ENCODE measurements at places on chromosomes 7 and 10. TPM values are rescaled to one million over a fixed set of nuclear protein-coding genes. Genes with fewer than 3 reads are reported as not detected.

DNA sequence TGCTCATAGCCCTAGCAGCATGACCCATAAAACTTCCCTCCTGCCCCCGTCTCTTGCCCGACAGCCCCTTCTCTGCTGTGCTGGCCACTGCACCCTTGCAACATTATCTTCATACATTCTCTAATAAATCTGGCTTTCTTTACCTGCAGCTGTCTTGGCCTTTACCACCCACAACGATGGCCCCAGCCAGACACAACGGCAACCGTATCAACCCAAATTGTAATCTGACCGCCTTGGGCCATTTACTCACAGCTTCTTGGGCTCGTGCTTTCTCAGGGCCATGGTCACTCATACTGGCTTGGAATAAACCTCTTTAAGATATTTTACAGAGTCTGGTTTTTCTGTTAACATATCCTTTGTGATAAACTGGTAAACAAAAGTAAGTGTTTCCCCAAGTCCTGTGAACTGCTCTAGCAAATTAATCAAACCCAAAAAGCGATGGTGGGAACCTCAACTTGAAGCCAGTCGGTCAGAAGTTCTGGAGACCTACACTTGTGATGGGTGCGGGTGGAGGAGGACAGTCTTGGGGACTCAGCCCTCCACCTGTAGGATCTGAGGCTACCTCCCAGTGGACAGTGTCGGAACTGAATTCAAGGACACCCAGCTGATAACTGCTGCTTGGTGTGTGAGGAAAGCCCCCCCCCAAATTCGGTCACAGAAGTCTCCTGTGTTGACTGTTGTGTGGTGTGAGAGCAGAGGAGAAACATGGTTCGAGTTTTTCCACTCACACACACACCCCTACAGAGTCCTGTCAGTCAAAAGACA is 87.6 kb upstream of the ATP6V0A4 start:
- no peaks in the 10 kb centered on the region for H3K36me3 ChIP-seq
- no peak overlapping the region for H3K4me3 ChIP-seq
- DNase-seq, result no peak
- no peaks in the 10 kb centered on the region for H3K4me1 ChIP-seq

- H3K27me3 ChIP-seq, result no peaks in the 10 kb centered on the region
- H3K4me3 ChIP-seq, result peak overlapping the region; percentile 68
- H3K36me3 ChIP-seq, result no peaks in the 10 kb centered on the region
- H3K4me1 ChIP-seq, result peaks cover 8% of the 10 kb centered on the region
Observed at GRCh38 chr7:128031901-128032604, 816 bp upstream of the LRRC4 start.

DNA sequence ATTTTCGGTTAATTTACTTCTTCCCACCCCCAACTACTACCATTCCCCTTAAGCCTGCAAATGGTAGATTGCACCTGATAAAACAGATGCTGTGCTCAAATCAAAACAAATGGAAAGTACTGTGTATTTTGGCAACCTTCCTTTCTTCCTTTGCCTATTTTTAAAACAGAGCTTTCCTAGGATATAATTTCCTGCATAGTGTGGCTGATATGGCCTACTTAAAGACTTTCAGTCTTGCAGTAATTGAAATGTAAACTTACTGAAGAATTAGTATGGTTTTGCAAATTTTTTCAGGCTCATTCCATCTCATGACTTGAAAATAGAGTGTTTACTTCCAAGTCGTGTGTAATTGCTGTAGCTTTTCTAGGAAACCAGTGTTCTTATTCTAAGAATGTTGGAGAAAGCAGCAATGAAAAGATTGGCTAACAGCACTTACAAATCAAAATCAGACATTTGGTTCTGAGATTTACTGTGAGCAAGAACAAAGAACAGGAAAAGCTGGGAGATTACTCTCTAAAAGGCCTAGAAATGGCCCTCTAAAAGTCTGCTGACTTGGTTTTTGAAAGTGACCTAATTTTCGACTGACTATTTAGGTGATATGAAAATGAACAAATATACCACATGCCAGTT is 52.0 kb downstream of the REEP3 start:
- DNase-seq, result no peak
- H3K27ac ChIP-seq, result peak overlapping the region; percentile 74
- H3K4me1 ChIP-seq, result peaks cover 31% of the 10 kb centered on the region
- H3K27me3 ChIP-seq, result no peaks in the 10 kb centered on the region
- H3K36me3 ChIP-seq, result no peaks in the 10 kb centered on the region

DNA sequence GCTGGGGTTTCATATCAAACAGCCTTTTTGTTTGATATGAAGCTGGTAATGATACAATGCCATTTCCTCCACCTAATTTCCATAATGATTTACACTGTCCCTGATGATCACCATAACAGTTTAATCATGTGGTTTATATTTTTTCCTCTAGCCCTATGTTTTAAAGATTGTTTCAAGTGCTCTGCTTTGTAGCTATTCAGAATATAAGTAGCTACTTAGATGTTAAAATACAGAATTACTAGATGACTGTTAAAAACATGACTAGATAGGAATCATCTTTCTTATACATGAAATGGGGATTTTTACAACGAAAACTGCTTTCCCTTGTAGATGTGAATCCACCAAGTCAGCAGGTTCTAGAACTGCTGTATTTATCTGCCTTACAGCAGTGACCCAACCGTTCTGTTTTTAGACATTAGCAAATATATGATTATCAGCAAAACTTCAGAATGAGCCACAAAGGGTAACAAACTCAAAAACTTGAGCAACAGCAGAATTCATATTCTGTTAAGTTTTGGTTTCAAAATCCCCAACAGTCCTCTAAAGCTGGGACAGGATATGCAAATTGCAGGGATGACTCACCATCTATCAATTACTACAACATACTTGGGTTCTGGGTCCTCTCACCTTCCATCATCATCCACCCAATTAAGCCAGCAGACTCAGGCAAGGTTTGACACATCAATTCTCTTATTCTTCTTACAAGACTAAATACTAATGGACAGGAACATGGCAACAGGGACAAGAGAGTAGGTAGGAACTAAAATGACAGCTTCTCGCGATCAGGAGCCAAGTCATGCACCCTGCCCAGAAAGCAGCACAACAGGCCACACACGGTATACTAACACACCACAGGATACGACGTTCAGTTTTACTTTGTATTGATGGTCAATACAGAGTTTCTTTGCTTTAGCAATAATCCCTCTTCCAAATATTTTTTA is 83.9 kb downstream of the PIP4K2A start:
- peak overlapping the region; percentile 27 for H3K27ac ChIP-seq
- H3K27me3 ChIP-seq, result no peaks in the 10 kb centered on the region
- H3K4me3 ChIP-seq, result no peak overlapping the region

DNA sequence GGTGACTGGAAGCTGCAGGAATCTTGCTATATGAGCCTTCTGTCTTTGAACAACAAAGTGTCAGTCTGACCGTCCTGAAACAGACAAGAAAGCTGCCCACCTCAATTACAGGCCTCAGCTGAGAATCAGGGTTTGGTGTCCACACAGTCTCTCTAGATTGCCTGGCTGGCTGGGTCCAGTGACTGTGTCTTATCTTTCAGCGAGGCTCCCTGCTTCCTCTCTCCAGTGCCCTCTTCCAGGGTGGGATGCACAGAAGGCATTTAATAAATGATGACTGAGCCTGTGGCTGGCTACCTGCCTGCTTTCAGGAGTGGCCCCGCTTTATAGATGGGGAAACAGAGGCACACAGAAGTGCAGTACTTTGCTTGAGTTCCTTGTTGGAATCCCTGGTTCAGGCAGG is 27.4 kb downstream of the FGF8 start:
- H3K27ac ChIP-seq, result no peak overlapping the region
- H3K4me3 ChIP-seq, result no peak overlapping the region
- no peaks in the 10 kb centered on the region for H3K4me1 ChIP-seq
- DNase-seq, result no peak

GRCh38 chr10:4643471-4643870 is 182.5 kb upstream of the AKR1E2 start:
- peaks cover 40% of the 10 kb centered on the region for H3K4me1 ChIP-seq
- no peaks in the 10 kb centered on the region for H3K36me3 ChIP-seq
- DNase-seq, result no peak
- no peak overlapping the region for H3K4me3 ChIP-seq
- H3K27me3 ChIP-seq, result no peaks in the 10 kb centered on the region

DNA sequence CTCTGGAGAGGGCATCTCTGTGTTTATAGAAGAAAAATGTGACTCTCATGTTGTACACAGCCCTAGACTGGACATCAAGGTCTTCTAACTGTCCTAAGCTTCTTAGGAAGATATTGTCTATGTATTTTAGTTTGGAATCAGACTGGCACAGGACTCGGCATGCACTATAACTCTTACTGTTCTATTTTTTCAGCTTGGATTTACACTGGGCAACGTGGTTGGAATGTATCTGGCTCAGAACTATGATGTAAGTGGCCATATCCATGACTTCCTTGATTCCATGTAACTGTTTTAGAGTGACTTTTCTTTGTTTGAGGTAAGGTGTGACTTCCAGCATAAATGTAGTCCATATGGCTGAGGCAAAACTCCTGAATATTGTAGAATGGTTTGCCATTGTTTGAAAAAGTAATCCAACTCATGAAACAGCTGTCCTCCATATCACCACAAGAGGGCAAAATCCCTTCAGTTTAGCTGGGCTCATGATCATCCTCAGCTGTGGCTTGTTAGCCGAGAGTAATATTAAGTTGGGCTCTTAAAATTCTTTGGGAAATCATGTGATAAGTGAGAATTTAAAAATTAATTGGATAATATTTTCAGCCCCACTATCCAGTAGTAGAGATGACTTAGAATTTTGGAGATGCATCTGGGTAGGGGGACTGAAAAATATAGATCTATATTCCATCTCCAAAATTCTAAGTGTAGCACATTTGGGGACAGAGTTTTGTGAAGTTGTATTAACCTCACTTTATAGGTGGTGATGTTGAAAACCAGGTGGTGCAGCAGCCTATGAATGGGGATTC is 10.4 kb downstream of the STMP1 start:
- no peak overlapping the region for H3K4me3 ChIP-seq
- peaks cover 19% of the 10 kb centered on the region for H3K36me3 ChIP-seq
- peak overlapping the region; percentile 48 for H3K27ac ChIP-seq
- no peak for DNase-seq
- H3K27me3 ChIP-seq, result no peaks in the 10 kb centered on the region

Gene MKX
- 15.8 TPM for total RNA-seq

Gene SPDYE16
- not detected for total RNA-seq

Gene CTNNA3
- total RNA-seq, result under 0.01 TPM
